Hematopoietic multipotent progenitor cell treated with erythropoietin and hydrocortisone succinate and interleukin-3 and kit ligand, for 17 days (in vitro differentiated cells): ENCODE measurements at places on chromosomes 12 and 14.

GRCh38 chr12:62714774-62715721, 219.9 kb downstream of the PPM1H start:
- no peak for DNase-seq

GRCh38 chr12:17333287-17333686, 727.3 kb upstream of the LMO3 start:
- DNase-seq, result no peak

DNA sequence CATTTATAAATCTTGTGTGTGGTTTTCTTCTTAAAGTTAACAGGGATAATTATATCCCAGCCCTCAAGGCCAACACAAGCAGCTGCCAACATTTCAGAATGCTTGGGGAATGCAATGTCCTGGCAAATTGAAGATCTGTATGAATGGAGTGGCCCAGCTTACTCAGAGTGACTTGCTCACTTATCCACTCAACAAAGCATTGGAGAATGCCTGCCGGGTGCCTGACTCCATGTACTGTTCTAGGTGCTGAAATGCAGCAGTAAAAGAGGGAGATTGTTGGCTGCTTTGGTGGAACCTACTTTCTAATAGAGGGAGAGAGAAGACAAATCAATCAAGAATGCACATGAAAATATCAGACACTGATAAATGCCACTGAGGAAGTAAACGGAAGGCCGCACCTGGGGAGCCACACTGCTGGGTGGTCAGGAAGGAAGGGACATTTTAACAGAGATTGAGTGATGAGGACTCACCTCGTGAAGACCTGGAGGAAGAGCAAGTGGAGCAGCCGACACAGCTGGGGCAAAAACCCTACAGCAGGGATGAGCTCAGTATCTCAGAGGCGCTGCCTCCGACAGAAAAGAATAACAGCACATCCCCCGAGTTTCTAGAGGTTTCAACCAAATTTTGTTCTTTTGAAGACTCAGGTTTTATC, 61.2 kb upstream of the VASH1 start:
- DNase-seq, result no peak

DNA sequence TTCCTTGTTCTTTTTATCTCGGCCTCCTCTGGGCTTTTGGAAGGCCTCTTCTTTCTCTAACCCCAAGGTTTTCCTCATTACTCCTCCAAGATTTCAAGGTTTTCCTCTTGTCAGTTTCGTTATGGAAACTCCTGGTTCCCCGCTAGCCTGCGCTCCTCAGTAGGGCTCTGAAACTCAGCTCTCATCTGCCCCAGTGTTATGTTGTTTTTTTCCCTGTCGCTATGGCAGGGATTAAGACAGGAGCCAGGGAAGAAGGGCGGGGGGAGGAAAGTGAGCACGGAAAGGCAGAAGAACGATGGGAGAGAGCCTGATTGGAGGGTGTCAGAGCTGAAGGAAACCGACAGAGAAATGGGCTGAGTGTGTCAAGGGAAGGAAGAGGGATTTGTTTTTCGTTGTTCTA, 26.5 kb upstream of the JDP2 start:
- no peak for DNase-seq

DNA sequence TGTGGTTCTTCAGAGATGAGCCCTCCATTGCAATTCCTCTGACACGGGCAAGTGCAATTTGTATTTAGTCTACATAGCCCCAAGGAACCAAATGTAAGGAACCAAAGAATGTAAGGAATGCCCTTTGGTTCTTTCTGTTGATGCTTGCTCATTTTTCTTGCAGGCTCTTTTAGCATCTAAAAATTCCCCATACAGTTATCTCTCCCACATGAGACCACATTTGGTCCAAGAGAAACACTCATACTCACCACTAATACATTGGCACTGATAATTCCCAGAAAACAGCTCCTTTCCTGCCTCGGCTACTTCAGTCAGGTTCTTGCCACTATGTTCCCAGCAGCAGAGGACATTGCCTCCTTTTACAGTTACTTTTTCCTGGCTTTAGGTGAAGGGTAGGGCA, 332.6 kb downstream of the AEBP2 start:
- DNase-seq, result no peak

GRCh38 chr14:68449561-68450181, 343.2 kb downstream of the ZFP36L1 start:
- no peak for DNase-seq

GRCh38 chr12:53193985-53194716, 12.9 kb downstream of the ITGB7 start:
- no peak for DNase-seq

DNA sequence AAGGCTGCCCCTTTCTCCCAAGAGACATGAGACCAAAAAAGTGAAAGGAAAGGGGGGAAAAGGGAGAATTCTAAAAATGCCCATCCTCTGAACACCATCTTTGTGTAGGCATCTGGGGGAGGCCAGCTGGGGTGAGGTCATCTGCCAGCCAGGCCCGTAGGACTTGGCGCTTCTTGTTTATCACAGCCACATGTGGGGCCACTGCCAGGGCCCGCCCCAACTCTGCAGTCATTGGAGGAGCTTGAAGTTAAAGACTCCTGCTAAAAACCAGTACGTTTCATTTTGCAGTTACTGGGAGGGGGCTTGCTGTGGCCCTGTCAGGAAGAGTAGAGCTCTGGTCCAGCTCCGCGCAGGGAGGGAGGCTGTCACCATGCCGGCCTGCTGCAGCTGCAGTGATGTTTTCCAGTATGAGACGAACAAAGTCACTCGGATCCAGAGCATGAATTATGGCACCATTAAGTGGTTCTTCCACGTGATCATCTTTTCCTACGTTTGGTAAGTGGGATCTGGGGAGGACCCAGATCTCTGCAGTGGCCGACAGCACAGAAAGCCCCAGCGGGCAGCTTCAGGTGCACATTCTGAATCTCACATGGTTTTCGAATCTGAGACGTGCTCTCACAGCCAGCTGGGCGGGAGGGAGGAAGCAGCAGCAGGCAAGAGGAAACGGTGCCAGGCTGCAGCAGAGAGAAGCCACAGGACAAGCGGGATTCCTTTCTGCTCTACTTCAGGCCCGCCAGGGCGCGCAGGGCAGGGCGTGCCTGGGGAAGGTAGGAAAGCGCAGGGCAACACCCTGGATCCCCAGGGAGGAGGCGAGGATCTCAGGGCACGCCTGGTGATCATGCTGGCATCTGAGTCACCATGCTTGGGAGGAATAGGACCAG, at the start of gene P2RX7:
TSS of gene P2RX7 (plus strand) at position 276 of the 881 bp plus-strand sequence. CDS start at position 371, 95 bp downstream.
- DNase-seq, result peak; percentile 16

- no peak for DNase-seq
Observed at GRCh38 chr12:14664434-14665023, 31.9 kb downstream of the GUCY2C start.

DNA sequence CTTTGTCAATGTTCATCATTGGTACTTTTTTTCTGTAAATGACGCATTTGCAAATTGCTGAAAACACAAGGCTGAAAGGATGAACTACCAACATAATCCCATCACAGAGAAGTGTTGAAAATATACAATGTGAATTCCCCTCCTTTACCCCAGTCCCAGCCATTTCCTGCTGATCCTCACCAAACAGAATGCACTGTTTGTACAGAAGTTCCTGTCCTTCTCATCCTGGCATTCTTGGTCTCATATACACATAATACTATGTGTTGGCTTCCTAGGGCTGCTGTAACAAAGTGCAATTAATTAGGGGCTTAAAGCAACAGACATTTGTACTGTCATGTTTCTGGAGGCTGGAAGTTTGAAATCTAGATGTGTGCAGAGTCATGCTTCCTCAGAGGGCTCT, 836.2 kb upstream of the MGAT4C start:
- no peak for DNase-seq

- DNase-seq, result peak; percentile 69
Observed at GRCh38 chr14:73741876-73742519, 27.8 kb upstream of the PNMA1 start.

- no peak for DNase-seq
Observed at GRCh38 chr12:97305651-97306050, 157.0 kb upstream of the RMST start.

GRCh38 chr12:126784328-126784921, 1482.5 kb upstream of the TMEM132C start:
- peak; percentile 65 for DNase-seq

GRCh38 chr14:88987516-88987915, 163.1 kb downstream of the TTC8 start:
- no peak for DNase-seq

- DNase-seq, result no peak
Observed at GRCh38 chr14:96191353-96191752, 13.3 kb upstream of the BDKRB2 start.

DNA sequence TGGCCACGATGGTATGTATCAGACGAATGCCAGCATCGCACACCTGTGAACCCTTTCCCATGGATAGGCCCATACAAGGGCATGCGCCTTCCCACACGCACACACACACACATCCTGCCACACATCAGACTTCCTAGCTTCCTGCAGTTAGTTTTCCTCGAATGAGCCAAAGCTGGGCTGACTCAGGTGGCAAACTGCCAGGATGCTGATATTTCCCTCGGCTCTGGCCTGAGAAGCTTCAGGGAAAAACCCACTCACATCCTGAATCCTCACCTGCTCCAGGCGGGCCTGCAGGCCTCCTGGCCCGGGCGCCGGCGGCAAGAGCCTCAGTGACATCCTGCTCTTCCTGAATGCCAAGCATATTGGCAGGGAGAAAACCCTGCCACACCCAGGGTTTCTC, 22.4 kb downstream of the CALM1 start:
- DNase-seq, result no peak

DNA sequence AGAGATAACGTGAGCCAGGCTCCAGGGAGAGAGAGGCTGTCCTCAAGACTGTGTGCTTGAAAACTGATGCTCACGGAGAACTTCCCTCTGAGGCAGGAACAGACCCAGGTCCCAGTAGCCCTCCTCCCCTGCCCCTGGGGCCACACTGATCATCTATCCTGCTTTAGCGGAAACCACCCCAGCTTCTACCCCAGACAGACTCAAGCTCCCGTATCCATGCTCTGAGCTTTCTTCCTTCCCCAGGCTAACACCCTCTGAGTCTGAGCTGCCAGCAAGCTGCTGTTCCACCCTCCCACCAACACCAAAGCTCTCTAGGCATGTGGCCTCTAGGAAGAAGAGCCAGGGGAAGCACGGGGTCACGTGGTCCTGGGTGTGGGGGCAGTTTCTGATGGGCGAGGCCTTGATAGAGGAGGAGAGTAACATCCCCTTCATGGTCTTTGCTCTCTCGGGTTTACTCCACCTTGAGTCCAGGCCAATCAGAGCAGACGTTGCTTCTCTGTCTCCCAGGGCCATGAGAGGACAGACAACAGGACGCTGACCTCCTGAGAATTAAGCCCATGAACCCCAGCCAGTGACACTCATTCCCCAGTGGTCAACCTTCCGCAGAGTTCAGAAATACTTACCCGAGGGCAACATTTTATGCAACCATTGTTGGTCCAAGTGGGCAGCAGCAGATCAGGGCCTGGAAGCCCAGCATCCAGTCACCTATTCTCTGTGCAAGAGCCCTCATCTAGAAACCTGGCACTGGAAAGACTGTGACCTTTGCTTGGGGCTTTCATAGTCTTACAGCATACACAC, 1.4 kb downstream of the PCK2 start:
- DNase-seq, result peak; percentile 86

- no peak for DNase-seq
Observed at GRCh38 chr14:103549361-103550311, 12.8 kb downstream of the BAG5 start.

DNA sequence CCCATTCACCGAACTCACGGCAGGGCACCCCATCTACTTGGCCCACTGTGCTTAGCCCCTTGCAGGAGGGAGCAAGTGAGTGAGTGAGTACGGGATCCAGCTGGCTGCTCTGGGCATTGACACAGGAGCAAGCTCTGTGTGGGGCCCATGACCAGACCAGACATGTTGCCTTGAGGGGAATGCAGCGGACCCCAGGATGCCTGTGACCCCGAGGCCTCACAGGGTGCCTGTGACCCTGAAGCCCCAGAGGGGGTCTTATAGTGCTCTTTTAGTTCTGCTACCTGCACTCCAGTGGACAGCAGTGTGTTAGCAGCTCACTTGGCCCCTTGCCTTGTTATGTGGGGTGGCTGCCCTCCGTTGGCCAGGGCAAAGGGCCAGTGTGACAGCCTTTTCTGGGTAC, 255.8 kb downstream of the ETNK1 start:
- DNase-seq, result no peak

GRCh38 chr12:54386403-54387113, 2.0 kb upstream of the ZNF385A start:
- no peak for DNase-seq

DNA sequence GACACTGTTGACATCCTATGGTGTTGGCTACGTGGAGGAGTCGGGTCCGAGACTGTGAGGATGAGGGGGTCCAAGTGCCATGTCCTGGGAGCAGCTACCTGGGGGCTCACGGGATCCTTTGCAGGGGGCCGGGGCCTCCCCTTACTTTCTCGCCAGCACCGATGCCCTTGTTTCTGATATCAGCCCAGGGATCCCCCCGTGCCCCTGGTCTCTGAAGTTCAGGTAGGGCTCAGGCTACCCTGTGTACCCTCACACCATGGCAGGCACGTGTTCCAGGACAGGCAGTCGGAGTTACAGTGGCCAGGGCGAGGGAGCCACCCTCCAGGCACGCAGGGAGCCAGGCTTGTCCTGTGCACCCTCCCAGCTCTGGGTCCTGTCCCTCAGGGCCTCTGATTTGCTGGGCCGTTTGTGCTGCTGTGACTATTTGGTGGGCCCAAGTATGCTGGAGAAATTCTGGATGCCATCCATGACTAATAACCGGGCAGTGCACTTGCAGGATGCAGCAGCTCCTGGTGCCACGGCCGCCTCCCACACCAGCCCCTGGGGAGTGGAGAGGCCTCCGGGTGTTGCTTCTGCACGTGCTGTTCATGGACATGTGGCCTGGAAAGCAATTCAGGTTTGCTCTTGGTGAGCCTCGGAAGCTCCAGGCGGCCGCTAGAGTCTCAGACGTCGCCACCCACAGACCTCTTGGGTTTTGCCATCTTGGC, 93.1 kb upstream of the SFSWAP start:
- DNase-seq, result no peak

GRCh38 chr14:68469208-68469713, 323.6 kb downstream of the ZFP36L1 start:
- DNase-seq, result no peak
